ENCODE measurements at places on chromosomes 2 and 18.

DNA sequence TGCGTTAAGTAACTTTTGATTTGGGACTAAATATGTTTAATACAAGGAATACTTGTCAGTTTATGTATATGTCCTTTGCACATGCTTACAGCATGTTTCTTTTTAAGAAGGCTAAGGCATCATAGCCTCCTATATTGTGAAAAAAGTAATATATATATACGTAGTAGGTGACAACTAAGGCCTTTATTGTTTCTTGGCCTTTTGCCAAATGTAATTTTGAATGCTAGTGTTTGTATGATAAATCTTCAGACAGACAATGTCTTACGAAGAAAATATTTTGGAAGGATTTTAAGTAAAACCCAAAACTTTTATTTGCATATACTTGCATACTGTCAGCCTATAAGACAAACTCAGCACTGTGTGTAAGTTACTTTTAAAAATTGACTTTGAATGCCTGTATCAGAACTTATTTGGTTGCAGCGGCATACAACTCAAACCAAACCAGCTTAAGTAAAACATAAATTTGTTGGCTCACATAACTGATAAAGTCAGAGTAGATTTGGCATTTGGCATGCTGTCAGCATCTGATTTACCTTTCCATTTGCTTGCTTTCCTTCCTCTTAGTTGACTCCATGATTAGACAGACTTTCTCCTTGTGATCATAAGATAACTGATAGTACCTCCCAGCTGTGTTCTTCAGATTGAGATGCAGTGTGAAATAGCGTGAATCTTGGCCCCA, 24.4 kb downstream of the UBE2E3 start:
- DNase-seq: no peak

DNA sequence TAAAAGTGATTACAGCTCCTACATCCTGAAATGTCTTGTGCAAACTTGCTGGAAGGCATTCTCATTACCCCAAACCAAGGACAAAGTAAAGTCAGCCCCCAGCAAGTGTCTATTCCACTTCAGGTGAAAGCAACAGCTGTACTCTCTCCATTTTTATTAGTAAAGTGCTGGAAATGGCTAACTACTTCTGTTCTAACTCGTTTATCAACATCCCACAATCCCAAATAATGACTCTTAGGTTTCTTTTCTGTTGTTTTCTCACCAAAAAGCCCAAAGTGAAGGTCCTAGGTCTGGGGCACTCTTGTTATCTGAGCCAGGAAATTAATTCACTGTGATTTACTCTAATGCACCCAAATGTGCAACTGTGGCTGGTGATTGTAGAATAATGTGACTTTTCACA, 105.7 kb downstream of the LRRC30 start:
- DNase-seq: no peak

- peak; percentile 26 for DNase-seq
Measured at GRCh38 chr2:144937910-144938709, 418.2 kb upstream of the ZEB2 start.

GRCh38 chr2:234603619-234604018, 106.7 kb upstream of the ARL4C start:
- no peak for DNase-seq

DNA sequence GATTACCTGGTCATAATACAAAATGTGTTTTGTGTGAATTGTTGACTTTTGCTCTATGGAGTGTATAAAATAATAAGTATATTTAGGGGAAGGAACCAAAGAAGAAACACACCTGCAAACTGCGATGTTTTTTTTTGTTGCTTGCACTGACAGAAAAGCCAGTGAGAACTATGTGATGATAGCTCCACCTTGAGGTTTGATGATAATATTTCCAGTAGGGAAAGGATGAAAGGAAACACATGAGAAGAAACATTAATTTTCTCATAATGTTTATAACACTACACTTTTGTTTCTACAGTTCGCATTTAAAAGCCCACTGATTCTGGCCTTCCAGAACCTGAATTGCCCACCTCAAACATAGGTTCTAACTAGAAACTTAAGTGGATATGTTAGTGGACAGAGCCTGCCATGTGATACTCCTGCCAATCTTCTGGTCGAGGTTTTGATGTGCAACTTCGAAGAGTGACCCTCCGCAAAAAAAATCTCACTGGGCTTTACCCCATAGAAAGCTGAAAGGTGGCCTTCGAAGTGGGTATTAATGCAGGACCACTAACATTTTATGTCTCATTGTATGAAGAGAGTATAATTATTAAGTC, 476.4 kb upstream of the SPHKAP start:
- no peak for DNase-seq

Measured in hippocampal formation (tissue), 2 donors.